ENCODE measurements at places on chromosomes 7 and 10.

DNA sequence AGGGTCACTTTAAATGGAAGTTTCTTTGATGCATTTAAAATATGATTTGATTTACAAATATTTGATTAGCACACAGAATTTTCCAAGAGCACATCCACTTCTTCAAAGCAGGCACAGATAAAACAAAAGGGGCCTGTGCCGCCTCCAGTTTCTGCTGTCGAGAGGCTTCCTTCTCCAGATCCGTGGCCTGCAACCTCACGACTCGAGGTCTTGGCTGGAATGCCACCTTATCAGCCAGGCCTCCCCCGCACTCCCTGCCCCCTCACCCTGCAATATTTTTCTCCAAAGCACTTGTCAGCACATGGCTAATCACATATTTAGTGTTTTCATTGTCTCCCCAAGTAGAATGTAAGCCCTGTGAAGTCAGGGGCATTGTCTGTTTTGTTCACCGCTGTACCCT is 12.5 kb downstream of the PYROXD2 start:
- no peak for DNase-seq

DNA sequence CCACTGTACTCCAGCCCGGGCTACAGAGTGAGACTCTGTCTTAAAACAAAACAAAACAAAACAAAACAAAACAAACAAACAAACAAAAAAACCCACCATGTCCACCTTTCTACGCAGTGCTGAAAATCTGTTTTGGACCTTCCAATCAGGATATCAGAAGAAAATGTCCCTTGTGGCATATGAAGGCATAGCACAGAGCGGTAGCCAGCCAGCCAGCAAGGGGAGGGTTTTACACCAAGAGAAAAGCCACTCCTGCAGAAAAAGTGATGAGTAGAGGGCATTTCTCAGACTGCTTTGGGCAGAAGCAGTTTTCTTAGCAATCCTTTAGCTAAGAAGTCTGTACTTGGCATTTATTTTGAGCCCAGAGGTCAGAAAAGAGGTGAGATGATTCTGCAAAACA is 612.2 kb downstream of the TYW1 start:
- DNase-seq, result no peak

DNA sequence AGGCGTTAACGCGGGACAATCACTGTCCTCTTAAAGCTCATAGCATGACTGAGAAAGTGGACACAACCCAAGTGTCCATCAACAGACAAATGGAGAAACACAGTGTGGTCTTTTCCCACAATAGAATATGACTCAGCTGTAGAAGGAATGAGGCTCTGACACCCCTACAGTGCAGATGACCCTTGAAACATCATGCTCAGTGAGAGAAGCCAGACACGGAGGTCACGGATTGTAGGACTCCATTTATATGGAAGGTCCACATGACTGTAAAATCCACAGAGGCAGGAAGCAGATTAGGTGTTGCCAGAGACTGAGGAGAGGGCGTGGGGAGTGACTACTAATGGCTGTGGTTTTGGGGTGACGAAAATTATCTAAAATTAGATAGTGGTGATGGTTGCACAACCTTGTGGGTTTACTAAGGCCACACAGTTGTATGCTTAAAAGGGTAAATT is 6.1 kb upstream of the NCAPG2 start:
- no peak for DNase-seq

GRCh38 chr10:83555264-83555663 is 584.0 kb upstream of the GHITM start:
- no peak for DNase-seq

GRCh38 chr7:112487457-112488263 is 6.9 kb downstream of the LSMEM1 start:
- no peak for DNase-seq

DNA sequence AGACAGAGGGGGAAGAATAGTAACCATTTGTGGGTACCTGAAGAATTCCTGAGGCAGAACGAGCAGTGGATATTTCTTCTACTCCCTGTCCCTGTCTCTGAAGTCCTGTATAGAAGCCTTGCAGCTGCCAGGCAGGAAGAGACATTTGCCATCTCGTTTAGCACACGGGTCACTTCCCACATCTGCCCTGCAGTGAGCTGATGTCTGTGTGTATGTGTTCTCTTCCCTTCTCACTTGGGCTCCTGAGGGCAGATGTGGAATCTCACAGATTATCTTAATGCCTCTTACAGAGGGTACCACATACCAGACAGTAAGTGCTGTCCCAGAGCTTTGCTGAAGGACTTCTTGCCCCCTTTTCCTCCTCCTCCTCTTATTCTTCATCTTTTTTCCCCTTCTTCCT is 14.1 kb upstream of the TRPV6 start:
- no peak for DNase-seq

DNA sequence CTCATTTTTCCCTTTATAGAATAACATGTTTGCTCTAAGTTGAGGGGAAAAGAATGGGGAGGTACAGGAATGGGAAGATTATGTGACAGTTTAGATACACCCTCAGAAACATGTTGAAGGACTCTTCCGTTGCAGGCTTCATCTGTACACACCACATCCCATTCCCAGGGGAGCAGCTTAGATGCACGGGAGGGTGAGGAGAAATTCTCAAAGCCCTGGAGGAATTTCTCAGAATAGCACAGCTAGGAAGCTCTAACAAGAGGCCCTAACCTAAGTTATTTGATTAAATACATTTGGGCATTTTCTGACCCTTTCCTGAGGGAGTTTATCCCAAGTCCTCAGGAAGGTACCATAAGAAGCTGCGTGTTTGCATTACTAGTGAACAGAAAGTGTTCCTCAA is 660.2 kb upstream of the IGFBP3 start:
- DNase-seq, result no peak

- DNase-seq, result no peak
These were observed 163.0 kb upstream of the PPP2R2D start for GRCh38 chr10:131737543-131738395.

GRCh38 chr10:86411852-86412560 is 45.4 kb upstream of the GRID1 start:
- no peak for DNase-seq

DNA sequence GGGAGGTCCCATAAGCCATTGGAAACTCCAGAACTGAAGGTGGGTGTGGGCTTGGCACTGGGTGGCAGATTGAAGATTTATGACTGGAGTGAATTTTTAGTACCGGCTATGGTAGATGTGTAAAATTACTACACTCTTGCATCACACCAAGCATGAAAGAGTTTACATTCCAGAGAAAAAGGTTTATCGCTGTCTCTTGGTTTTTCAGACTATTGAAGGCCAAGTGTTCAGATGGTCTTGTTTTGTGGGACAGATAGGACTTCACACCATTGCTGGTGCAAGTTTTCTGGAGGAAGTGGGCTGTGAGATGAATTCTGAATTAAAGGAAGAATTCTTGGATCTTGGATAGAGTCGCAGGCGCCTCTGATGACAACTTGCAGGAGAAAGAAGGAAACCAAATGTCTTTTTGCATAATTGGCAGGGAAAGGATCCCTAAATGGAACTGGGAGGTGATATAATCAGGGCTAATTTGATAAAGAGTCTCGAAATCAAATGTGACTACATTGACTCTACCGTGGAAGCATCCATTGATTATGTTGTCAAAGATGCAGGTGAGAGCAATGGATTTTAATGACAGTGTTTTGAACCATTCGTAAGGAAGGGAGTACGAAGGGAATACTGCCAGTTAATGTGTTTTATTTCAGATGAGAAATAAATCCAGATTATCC is 14.2 kb upstream of the NMT2 start:
- no peak for DNase-seq

GRCh38 chr10:107434854-107435253 is 270.3 kb upstream of the SORCS1 start:
- DNase-seq, result no peak

DNA sequence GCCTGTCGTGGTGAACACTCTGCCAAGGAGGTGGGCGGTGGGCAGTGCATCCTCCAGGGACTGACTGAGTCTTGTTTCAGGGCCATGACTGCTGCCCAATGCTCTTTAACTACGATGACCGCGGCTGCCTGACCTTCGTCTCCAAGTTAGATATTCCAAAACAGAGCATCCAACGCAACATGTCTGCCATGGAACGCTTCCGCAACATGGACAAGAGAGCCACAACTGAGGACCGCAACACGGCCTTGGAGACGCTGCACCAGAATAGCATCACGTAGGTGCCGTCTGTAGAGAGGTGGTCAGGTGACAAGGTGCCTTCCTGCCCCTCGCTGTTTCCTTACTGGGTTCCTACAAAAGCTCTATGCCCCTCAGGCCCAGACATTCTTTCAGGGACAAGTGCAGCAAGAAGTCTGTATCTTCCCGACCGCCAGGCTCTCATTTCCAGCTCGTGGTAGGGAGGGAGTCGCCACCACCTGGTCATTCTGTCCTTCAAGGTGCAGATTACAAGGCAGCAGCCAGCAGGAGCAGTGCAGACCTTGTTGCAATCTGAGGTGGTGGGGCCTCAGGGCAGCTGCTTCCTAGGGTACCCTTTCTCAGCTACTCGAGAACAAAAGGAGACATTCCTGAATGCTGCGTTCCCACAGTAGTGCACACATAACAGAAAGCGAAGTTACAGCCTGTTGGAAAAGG is 14.9 kb upstream of the ARPC1B start:
- no peak for DNase-seq

DNA sequence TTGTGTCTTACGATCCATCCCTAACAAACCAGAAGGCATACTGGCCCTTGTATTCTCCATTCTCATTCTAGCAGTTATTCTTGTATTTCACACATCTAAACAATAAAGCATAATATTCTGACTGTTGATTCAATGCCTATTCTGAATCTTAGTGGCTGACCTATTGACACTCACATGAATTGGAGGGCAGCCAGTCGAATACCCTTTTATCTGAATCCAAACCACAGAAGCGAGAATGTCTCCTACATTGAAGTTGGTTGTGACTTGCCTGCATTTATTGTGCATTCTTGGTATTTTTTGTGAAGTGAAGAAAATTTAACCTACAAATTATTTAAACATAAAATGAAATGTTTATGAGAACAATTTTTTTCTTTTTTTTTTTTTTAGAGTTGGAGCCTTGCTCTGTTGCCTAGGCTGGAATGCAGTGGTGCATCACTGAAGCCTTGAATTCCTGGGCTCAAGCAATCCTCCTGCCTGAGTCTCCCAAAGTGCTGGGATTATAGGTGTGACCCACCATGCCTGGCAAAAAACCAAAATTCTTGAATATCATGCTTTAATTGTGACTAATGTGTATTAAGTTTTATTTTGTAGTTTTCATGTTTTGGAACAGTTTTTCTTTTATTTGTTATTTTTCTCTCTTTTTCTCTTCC is 22.7 kb downstream of the EXOC4 start:
- no peak for DNase-seq

GRCh38 chr10:69650589-69651261 is 20.7 kb downstream of the FAM241B start:
- no peak for DNase-seq

DNA sequence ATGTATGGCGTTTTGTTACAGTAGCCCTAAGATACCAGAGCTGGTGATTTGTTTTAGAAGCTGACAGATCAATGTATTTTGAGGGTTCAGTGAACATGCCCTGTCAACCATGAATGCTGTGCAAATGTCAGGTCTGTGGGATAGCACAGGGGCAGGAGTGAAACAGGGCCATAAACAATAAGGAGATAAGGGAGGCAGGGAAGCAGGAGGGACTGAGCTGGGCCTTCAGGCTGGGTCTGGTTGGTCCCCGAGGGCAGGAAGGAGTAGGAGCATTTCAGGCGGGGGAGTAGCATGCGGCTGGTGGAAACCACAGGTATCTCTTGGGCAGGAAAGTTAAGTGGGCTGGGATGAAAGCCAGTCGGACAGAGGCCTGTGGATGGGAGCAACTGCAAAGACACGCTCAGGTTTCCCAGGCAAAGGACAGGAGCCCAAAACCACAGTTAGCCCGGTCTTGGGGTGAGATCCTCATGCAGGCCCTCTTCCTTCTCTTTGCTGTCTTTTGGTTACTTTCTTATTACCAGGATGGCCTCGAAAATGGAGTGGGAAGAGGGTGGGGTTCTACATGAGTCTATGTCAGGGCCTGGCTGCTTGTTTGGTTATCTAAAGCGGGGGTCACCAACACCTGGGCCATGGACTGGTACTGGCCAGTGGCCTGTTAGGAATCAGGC is 69.5 kb upstream of the SEPHS1 start:
- DNase-seq, result no peak

GRCh38 chr7:144812379-144813283 is 23.2 kb downstream of the TPK1 start:
- no peak for DNase-seq

DNA sequence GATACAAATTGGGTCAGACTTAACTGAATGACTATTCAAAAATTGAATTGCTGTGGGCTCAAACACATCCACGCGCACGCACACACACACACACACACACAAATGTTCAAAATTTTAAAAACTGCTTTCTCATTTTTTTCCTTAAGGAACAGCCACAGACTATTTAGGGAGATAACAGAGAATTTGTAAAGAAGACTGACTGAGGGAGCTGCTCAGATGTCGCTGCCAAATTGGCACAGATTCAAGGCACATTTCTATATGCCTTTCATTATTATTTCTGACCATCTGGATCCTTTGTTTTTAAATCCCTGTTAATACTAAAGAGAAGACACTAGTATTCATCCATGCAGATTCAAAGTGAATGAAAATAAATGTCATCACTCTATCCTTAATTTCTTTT is 154.8 kb downstream of the DGKB start:
- no peak for DNase-seq

- no peak for DNase-seq
These were observed 449.7 kb upstream of the KLF6 start for GRCh38 chr10:4234661-4235060.

DNA sequence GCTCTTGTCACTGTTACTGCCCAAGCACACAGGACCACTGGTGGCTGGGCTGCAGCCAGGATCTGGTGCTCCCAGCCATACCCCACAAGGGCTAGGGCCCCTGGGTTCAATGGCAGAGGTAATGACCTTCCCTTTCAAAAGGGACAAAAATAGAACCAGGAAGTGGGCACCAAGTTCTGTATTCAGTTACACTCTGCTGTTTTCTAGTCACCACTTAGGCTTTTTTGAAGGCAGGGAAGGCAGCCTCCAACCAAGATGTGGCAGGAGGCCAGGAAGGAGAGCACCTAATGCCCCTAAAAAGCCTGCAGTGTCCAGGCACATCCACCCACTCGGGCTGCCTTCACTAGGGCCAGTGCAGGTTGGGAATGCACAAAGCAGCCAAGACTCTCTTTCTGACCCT is 47.8 kb downstream of the NOD1 start:
- DNase-seq, result no peak
